ENCODE measurements at places on chromosomes 2 and 18. TPM values are rescaled to one million over a fixed set of nuclear protein-coding genes. Genes with fewer than 3 reads are reported as not detected.

DNA sequence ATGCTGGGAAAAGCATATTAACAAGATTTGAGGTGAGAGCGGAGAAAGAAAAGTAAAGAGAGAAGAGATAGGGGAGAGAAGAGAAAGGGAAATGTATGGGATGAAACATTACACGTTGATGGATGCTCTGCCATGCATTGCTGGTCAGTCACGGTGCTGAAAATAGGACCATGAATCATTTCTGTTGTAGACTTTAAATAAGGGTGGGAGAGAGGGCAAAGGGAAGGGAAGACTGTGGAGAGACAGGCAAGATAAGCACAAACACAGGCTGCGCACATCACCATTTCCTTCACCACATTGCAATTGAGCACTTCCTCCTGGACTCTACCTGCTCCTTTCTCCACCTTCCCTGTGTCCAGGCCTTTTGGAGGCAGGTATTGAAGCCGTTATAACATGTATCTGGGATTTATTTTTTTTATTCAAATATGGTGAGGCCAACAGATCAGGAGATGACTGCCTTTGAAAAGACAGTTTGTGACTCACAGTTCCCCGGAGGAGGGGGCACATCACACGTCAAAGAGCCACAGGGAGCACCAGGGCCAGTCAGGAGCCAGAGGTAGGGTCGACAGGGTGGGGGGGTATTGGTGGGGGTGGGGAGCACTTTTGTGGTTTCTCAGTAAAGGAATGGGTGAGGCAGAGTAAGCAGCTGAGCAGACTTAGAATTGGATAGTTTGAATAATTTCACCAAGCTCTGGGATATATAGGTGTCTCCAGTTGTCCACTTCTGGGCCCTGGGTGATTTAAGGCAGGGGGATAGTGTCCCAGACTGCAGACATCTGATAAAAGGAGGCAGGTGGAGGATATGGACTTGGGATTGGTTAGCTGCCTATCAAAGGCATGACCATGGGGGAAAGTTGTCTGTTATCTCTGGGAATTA lies 372.8 kb upstream of the ST6GAL2 start:
- no peak for DNase-seq

DNA sequence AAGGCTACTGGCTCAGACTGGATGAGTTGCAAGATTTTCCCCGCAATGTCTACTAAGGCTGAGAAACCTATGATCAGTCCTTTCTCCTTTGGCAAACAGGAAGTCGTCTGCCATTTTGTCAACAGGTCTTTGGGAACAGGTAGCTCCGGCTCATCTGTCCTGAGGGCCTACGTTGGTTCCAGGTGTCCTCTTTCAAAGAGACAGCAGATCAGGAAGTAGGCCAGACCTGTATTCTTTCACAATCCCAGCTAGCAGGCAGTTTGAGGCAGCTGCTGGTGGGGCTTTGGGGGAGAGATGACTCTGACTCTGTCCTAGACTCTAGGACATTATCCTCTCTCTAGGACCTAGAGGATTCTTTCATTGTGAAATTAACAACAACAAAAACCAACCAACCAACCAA lies 98.6 kb downstream of the ACTR2 start:
- no peak for DNase-seq

- DNase-seq, result no peak
Observed at GRCh38 chr18:61854578-61855448, 38.0 kb downstream of the RNF152 start.

DNA sequence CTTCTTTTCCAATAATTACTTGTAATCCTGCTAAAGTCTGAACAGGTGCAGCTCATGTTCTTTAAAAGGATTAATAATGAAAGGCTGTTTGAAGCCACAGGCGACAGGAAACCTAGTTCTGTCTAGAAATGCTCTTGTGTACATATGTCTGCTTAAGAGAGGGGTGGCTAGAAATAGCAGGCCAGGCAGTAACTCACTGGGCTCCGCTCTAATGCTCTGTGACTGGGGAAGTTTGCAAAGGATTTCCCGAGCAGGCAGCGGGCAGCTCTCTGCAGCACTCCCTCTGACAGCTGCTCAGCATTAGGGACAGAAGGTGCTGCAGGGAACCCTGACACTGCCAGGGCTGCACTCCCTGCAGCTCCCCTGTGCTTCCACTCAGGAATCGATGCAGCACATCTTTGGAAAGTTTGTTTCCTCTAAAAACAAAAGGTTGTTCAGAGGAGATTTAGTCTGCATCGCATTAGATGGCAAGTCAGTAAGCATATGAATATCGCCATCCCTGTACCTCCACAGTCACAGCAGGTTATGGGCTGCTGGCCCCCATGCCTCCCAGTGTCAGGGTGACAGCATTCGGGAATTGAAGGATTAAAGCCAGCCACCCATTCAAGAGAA lies 33.1 kb upstream of the TTC39C start:
- DNase-seq, result no peak

GRCh38 chr2:17871639-17872038 lies 6.8 kb upstream of the KCNS3 start:
- DNase-seq, result no peak

Gene SCG2
- total RNA-seq, result 0.61 TPM

DNA sequence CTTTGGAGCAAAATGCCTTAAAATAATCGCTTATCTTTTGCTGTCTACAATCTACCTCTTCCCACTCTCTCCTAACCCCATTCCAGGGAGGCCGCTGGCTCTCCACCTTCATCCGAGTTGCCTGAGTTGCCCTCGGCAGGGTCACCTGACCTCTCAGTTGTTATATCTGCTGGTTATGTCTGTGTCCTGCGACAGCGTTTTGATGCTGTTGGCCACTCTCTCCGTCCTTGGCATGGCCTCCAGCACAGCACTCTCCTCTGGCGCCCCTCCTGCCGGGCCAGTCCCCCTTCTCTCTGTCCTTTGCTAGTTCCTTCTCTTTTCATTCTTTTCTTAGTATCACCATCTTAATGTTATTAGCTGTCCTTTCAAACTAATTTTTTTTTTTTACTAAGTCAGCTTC lies 41.6 kb downstream of the TRAF3IP1 start:
- DNase-seq, result no peak

DNA sequence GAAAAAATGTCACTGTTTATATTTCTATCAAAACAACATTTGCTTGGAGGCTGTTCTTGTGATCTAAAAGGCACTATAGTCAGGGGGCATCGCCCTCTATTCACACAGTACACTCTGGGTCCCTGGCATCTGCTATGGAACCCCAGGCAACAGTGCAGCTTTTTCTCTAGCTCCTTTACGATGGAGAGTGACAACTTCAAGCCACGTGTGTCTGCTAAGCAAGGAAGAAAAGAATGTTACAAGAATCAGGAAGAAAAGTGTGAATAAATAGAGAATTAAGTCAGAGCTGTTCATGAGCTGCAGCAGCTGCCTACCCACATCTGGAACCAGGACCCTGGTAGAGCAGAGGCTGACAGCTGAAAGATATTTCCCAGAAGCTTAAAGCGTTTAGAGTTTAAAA lies 11.2 kb downstream of the RND3 start:
- DNase-seq, result no peak

GRCh38 chr2:107542314-107542740 lies 284.4 kb upstream of the RGPD4 start:
- no peak for DNase-seq

DNA sequence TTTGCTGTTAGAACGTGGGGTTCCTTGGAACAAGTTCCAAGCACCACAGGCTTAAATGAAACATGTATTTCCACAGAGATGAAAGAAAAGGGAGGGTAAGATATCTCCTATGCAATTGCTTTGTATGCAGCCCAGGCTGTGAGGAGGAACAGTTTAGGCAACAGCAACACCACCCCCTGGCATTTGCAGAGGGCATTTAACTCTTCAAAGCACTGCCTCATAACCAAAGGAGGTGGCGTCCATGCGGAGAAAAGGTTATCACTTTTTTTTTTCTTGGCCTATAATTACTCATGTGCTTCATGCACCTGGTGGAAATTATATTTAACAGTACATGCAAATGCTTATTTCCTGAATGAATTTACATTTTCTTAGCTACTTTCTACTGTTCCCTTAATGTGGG lies 286.0 kb downstream of the LPIN1 start:
- no peak for DNase-seq

Gene TNFRSF11A
- total RNA-seq, result 2.5 TPM

Gene RAPGEF4
- total RNA-seq, result 21.8 TPM

DNA sequence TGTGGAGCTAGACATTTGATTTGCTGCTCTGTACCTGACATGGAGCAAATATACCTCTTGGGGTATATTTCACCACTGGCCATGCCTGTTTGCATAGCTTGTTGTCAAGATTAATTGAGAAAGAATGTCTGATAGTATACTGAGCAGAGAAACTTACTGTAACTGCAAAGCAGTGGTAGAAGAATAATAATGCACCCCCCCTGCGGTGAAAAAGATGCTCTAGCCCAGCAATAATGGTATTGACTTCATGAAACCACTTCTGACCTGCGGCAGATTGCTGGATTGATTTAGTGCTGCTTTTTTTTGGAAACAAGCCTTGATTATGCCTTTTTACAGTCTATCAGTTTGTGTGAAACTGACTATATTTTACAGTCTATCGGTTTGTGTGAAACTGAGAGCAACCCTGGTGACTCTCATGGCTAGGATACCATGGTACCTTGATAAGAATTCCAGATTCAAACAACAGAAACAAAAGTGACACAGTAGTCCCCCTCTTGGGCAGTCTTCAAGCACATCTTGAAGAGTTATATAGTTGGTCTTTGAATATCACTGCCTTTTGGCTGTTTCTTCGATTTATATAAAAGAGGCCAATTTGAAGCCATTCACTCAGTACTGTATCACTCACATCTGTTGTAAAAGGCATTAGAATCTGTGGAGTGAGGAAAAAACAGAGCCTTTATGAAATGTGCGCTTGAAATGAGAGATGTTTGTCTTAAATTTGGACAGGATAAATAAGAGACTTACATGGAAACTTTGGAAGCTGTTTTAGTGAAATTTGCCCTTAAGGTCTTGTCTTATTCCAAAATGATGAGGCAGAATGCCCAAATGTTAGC lies 102.5 kb downstream of the FMNL2 start:
- no peak for DNase-seq

Gene CACNB4
- 15.3 TPM for total RNA-seq

DNA sequence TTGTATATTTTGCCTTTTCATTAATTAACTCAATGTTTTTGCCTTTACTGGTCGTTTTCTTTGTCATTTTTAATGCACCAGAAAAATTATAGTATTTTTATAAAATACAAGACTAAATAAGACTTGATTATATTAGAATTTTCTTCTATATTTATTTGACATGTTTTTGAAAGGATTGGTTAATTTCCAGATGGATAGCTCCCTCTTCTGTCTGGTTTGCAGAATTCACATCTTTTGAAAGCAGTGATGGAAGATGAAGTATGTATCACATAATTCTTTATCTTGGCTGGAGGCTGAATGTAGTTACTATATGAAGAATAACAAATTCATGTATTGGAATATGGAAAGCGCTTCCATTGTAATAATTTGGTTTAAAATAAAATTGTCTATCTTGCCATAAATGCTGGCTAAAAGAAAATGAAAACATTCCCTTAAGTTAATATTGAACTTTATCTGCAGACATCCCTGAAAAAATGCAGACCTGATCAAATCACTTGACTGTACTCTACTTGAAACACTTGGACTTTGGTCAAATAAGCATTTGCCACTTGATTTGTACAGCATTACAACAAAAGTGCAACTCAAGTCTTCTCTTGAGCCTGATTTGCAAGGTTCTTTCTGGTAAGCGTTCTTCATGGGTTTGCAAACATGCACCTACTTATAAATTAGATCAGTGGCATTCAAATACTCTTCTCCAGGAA lies 86.3 kb upstream of the EFEMP1 start:
- DNase-seq, result no peak

GRCh38 chr18:59094569-59094968 lies 45.1 kb upstream of the SEC11C start:
- no peak for DNase-seq

GRCh38 chr2:61834893-61835292 lies 19.0 kb downstream of the FAM161A start:
- DNase-seq, result no peak

- no peak for DNase-seq
Observed at GRCh38 chr2:37582481-37583220, 88.8 kb downstream of the CDC42EP3 start.

DNA sequence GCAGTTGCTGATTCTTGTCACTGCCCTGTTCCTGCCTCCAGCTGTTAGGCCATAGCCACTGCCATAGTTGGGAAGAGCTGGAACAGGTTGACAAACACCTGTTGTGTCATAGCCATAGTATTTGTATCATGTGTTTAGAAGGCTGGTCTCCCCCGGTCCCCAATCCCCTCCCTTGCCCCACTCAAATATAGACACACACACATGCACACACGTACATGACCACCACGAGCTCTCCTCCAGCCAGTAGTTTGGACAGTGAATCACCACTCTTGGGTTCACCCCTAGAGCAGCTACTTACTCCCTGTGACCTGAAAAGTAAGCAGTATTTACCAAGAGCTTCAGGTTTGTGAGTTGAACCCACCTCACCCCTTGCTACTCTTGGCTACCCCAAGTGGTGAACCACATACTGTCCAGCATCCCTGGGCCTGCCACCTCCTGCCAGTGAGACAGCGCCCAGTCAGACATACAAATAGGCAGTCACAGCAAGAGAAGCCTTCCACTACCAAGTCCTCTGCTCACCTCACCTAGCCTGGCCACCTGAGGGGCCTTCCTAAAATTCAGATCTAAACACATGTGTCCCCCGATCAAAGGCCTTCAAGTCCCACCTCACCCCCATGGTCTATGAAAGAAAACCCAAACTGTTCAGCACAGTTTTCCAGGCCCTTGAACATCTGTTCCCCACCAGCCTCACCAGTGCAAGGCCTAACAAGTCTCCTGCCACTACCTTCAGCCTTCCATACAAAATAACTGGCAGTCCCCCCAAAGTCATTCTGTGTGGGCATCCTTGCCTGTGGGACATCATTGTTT lies 7.1 kb downstream of the PCBP1 start:
- no peak for DNase-seq

DNA sequence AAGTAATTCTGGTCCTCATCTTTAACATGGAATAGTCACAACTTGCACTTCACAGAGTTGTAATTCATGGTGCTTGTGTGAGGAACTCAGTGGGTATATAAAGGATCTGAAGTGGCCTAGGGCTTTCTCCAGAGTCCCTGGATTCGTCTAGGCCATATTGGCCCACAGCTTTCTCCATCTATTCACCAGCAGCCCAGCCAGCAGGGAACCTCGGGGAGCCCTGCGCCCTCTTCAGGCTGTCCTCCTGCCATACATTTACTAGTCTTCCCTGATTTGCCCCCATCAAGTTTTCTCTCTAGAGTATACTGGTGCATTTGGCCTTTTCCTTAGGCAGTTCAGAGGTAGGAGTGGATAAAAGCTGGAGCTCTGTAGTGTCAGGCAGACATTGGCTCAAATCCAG lies 278.3 kb downstream of the MYCN start:
- peak; percentile 60 for DNase-seq

DNA sequence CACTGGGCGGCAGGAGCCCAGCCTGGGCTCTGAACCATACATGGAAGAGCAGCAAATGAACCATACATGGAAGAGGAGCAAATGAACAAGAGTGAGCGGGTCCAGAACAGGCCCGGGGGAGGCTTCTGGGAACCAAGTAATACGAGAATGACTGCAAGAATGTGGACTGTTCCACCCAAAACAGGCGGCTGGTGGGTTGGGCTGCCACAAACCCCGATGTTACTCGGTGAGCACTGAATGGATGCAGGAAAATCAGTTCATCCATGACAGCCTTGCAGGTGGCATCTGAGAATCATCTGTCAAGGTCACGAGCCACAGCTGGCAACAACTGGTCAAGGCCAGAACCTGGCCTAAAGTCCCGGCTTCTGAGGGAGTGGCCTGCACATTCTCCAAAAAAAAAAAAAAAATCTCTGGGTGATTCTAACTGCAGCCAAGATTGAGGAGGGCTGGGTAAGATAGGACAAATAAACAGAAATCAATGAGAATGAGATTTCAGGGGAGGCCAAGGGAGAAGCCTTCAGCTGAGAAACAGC lies 106.1 kb downstream of the ZNF516 start:
- no peak for DNase-seq

Measured in upper lobe of right lung (tissue), 1 donor.